ENCODE measurements at places on chromosomes 5 and 9.

- DNase-seq: no peak
Observed at GRCh38 chr9:93143830-93144530, 9.9 kb upstream of the NINJ1 start.

GRCh38 chr9:23820451-23821374 lies 5.3 kb downstream of the ELAVL2 start:
- no peak for DNase-seq

DNA sequence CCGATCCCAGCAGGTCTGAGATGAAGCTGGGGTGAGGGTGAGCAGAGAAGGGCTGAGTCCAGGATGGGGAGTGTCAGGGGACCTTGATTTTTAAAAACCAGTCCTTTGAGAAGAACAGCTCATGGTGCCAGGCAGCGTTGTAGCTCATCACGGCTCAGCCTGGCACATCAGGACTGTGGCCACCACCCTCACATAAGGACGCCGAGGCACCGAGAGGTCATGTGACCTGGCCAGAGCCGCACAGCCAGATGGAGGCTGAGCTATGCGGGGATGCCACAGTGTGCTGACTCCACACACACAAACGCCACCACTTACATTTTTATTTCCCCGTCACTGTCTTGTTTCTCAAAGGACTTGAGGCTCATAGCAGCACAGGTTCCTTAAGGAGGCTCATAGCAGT lies 32.9 kb upstream of the CEP72 start:
- DNase-seq: no peak

GRCh38 chr9:121073038-121073437 lies 1.7 kb upstream of the CNTRL start:
- DNase-seq: no peak

DNA sequence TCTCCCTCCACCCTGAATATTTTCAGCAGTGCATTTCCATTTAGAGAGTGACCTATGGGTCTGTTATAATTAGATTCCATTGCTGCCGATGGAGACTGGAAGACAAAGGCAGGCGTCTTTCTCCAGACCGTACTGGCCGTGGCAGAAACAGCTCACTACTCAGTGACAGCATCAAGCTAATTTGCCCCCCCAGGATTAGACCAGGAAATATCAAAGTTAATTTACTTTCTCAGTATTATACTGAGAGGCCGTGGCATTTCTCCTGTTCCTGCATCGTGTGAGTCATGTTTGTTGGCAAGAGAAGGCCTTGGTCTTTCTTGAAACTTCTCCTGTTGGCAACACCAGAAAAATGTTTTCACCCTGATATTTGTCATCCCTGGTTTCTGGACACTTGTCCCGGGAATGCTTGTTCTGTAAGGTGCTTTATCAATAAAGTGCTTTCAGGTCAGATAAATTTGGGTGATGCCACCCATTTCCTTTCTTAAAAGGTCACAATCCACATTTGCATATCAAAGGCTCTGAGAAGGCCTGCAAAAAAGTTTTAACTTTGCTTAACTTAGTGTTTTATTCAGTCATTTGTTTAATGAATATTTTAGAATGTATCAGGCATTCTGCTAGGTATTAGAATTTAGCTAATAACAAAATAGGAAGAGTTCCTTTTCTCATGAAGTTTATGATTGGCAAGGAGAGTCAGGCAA lies 28.4 kb downstream of the SV2C start:
- no peak for DNase-seq

- DNase-seq: no peak
Observed at GRCh38 chr5:607541-608428, 4.4 kb upstream of the CEP72 start.

DNA sequence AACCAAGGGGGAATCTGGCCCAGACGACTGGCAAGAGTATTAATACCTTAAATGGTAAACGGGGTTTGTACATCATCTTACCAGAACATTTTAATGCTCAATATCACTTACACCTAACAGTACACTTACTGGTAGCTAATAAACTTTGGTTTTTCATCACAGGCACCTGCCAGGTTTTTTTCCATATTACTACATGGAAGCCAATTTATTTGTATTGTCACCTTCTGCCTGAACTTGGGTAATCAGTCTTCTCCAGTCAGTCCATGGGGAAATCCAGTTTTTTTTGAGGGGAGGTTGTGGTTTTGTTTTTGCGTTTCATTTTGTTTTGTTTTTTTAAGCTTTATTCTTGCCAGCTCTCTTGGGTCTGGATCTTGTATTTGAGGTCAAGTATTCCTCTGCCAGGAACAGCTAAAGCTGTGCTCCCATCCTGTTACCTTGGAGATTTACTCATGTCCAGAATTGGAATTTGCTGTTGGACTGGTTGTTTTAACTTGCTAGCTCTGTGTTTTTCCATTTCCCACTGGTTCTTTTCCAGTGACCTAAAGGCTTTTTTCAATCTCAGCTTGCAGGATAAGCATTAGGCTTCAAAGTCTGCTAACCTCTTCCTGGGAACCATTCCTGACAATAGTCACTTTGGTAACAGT lies 11.1 kb upstream of the NADK2 start:
- no peak for DNase-seq

DNA sequence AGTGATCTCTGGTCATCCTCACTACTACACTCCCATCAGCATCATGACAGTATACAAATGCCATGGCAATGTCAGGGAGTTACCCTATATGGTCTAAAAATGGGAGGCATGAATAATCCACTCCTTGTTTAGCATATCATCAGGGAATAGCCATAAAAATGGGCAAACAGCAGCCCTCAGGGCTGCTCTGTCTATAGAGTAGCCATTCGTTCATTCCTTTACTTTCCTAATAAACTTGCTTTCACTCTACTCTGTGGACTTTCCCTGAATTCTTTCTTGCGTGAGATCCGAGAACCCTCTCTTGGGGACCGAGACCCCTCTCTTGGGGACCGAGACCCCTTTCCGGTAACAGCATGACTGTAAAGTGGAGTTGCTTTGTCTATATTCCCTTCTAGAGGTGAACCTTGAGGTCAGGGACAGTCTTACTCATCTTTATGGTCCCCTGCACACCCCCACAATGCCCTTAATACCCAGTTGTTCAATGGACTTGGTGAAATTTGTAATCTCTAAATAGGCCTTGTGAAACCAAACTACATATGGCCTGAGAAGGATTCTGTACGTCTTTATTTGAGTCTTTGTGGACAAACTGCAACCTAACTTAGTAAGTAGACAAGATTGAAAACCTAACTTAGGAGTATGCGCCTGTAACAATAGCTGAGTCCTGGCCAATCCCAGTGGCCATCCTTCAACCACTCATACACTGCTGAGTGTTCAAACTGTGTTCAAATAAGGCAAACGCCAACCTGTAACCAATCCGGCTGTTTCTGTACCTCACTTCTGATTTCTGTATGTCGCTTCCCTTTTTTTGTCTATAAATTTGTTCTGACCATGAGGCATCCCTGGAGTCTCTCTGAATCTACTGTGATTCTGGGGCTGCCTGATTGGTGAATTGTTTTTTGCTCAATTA lies 32.3 kb upstream of the UBTD2 start:
- DNase-seq: no peak

- DNase-seq: no peak
Observed at GRCh38 chr9:6354072-6354686, 26.0 kb downstream of the TPD52L3 start.

DNA sequence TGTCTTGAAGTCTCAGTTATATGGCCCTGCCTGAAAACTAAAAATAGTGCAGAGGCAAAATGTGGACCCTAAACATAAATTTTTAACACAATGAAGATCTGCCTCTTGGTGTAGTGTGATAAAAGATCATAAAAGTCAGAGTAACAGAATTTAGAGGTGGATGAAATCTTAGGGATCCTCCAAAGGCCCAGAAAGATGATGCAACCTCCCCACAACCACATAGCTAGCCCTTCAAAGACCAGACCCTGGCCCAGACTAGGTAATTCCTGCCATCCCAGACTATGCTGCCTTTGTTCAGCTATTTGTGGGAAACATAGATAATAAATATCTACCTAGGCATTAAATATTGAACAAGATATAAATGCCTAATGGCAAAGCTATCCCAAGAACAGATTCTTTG lies 15.3 kb downstream of the KLF9 start:
- DNase-seq: no peak

DNA sequence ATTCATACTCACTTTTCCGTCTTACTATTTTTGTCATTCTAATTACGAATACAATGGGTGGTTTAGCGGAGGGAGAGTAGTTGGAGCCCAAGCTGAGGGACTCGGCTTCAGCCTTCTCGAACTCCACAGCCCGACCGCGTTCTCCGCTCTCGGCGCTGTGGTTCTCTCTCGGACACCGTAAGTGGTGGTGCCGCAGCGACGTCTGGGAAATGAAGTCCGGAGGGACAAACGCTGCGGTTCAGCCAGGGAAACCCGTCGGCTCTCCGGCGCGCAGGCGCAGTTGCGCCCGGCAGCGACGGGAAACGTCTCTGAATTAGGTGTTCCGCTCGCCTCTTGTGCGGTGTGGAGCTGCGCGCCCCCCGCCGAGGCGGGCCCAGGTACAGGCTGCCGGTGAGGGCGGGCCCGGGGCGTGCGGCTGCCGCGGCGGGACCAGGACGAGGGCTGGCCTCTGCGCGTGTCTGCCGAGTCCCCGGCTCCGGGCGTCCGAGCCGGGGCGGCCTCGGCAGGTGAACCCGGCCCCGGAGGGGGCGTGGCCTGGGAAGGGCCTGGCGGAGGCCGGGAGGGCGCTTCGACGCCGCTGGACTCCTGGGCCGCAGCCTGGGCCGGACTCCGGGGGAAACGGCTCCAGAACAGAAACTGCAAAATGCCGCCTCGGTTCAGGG lies at the start of gene ZNF879:
TSS of gene ZNF879 (plus strand) at position 277 of the 662 bp plus-strand sequence. CDS start 1,201 bp downstream, outside the sequence.
- DNase-seq: peak; percentile 91

DNA sequence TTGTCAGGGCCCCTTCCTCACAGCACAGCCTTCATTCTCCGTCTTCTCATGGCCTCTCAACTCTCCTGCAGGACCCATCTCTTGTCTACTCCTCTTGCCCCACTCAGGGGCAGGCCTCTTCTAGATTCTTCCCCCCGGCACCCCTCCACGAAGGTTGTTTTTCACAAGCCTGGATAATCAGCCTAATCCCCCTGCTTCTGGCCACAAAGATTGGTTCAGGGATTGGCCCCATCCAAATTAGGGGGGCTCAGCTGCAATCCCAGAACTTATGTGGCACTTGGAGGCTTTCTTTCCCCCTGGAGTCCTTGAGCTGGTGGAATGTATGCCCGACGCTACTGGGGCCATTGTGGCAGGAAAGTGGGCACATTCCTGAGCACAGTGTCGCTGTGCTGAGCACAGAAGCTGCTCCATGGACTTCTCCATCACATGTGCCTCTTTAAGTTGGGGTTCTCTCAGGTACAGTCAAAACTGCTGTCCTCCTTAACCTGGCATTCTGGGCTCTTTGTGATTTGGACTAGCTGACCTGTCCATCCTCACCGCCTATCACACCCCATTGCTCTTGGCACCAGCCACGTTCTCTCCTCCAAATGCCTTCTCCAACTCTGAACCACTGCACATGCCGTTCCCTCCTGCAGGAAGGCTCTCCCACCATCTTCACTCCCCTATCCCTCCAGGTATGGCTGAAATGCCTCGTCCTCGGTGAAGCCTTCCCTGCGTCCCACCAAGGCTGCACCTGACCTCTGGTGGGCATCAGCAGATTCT lies 66.8 kb upstream of the RNF130 start:
- DNase-seq: no peak

GRCh38 chr5:128966375-128966774 lies 1.1 kb downstream of the SLC27A6 start:
- no peak for DNase-seq

DNA sequence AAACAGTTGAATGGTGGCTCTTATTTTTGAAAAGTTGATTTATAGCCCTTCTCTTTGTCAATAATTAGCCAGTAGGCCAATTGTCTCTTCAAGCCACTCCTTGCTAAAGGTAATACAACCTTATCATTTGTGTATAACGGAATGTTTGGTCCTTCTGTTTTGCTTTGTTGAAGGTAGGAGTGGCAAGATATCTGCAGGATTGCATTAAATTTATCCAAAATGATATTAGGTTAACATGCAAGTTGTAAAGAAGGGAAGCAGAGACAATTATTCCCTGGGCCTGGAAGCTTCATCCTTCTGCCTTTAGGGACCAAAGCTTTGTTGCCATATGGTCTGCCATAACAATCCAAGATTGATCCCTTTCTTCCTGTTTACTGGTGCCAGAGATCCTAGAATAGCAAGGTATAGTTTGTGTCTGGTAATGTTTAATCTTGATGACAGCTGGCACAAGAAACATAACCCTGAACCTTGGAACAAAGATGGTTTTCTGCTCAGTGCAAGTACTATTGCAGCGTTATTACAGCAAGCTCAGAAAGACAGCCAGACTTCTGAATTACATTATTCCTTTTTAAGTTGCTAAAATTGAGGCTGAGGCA lies 15.5 kb upstream of the FSD1L start:
- no peak for DNase-seq

DNA sequence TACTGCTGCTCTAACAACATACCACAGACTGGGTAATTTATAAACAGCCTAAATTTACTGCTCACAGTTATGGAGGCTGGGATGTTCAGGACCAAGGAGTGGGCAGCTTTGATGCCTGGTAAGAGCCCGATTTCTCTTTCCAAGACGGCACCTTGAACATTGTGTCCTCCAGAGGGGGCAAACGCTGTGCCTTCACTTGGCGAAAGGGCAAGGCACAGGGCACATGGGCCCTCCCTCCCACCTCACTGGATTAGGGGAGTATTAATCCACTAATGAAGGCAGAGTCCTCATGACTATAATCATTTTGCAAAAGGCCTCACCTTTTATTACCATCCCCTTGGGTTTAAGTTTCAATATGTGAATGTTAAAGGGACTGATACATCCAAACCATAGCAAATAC lies 397.7 kb downstream of the TMEM38B start:
- no peak for DNase-seq

- no peak for DNase-seq
Observed at GRCh38 chr5:65812648-65813047, 90.6 kb downstream of the NLN start.

Measured in T-helper 2 cell (primary cell).